ENCODE measurements at places on chromosomes 4 and X.

- DNase-seq = no peak
These were observed 201.1 kb upstream of the BCOR start for GRCh38 chrX:40298572-40299479.

DNA sequence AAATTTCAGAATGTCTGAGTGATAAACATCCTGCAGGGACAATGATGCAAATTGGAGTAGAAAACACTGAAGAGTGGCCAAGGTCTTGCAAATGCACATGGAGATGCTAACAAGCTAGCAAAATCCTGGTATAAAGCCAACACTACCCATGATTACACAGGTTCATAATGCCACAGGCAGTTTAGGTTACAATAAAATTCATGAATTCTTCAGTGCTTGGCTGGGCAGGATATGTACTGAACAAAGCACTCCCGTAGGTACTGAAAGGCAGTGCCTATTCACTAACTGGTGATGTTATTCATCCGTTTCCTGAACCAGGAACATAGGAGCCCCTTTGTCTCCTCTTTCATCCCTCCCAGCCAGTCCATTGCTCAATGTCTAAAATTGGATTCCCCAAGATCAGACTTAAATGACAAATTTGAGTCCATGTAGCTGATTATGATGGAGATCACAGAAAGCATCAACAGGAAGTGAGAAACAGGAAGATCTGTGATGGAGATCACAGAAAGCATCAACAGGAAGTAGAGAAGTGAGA is 244.5 kb downstream of the DMD start:
- DNase-seq = no peak

DNA sequence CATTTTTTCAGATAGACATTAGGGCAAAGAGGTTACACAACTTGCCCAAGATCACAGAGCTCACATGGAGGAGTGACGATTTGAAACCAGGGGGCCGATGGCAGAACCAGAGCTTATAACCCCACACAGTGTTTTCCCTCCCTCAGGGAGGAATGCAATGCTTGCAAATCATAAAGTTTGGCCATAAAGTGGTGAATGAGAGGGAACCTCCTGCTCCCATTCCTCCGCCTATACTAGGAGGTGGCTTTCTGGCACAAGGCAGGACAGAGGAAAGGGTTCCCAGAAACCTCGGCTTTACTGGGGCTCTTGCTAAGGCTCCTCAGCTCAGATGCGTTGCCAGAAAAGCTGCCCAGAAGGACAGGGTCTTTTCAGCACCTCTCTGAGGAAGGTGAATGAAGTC is 19.3 kb downstream of the TMEM154 start:
- DNase-seq = no peak

DNA sequence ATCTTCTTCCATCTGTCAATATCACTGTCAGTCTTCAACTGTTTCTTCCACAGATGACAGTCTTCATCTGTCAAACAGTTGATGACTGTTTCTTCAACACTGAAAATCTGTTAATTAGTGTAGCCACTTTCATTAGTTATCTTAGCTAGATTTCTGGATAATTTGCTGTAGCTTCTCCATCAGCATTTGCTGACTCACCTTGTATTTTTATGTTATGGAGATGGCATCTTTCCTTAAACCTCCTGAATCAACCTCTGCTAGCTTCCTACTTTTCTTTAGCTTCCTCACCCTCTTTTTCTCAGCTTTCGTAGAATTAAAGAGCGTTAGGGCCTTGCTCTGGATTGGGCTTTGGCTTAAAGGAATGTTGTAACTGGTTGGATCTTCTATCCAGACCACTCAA is 25.1 kb downstream of the USP53 start:
- DNase-seq = no peak

- DNase-seq = no peak
These were observed 21.1 kb downstream of the ACOX3 start for GRCh38 chr4:8419222-8420041.

DNA sequence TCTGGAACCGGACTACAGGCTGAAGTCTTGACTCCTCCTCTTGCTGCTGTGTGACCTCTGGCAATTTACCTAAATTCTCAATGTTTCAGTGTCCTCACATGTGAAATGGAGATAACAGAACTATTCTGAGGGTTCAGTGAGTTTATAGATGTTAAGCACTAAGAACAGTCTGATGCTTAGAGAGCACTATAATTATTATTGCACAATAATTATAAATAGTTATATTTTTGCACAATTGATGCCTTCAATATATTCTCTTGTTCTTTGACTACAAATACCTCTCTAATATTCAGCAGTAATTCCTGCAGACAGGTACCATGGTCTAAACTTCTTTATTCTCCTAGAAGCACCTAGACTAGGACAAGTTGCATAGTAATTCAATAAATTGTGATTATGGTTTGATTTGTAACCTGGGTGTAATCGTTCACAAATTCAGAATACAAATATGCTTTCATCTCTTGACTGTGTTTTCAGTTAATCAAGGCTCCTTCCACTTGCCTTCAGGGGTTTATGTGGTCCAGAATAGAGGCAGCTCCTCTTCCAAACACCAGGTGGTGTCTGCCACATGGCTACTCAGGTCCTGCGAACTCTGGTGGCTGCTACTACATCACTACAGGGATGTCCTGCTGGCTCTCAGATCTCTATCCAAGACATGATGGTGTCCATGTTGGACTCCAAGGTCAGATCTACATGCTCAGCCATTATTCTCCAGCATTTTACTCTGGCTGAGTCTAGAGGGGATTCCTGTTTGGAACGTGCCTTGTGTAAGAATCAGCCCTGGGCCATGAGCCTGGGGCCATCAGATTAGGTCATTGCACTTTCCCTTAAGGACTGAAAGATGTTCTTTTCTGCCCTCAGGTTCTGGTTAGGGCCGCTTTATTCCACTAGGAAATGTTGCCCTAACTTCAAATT is 103.4 kb downstream of the QRFPR start:
- no peak for DNase-seq

DNA sequence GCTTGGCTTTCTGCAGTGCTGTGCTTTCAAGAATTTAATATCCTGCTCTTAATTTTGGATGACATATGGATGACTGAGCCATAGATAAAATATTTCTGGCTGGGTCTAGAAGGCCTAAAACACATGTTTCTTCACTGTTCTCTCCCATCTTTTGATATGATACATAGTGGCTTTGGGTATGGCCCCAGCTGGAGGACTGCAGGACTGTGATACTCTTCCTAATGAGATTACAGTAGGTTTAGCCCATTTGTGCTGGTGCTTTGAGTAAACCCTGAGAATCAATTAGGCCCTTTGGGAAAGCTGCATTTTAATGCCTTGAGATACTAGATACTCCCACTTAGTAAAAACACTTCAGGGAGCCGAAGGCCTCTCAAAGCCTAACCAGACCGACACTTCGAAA is 38.0 kb downstream of the KIT start:
- DNase-seq = no peak

DNA sequence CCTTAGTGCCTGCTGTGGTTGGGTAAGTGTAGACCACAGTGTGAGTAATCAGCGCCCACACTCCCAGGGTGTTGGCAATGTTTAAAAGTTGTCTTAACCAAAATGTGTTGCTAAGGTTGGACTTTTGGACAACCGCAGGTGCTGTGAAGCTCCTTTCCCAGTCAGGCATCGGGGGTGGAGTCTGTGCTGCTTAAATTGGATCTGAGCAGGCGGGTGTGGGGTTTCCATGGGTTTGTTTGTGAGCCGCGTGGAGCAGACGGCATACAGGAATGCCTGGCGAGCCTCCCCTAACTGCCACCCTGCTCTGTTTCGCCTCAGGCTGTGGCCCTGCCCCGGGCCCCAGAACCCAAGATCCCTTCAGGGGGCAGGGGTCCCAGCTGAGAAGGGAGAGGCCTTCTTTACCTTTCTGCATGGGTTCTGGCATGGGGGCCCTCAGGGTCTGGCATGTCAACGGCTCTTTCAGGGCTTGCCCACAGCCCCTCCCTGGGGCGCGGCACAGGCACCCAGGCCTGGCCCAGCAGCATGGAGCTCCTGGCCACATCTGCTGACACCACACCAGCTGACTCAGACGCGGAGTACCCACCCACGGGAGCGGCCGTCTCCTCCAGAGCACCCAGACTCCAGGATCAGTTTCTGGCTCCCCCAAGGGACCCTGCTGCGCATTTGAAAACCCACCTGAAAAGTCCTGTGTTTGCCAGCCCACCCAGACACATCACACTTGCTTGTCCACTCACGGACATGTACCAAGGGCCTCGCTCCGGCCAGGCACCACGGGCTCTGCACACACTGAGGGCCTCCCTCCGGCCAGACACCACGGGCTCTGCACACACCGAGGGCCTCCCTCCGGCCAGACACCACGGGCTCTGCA is 5.1 kb upstream of the SPON2 start:
- DNase-seq = no peak

DNA sequence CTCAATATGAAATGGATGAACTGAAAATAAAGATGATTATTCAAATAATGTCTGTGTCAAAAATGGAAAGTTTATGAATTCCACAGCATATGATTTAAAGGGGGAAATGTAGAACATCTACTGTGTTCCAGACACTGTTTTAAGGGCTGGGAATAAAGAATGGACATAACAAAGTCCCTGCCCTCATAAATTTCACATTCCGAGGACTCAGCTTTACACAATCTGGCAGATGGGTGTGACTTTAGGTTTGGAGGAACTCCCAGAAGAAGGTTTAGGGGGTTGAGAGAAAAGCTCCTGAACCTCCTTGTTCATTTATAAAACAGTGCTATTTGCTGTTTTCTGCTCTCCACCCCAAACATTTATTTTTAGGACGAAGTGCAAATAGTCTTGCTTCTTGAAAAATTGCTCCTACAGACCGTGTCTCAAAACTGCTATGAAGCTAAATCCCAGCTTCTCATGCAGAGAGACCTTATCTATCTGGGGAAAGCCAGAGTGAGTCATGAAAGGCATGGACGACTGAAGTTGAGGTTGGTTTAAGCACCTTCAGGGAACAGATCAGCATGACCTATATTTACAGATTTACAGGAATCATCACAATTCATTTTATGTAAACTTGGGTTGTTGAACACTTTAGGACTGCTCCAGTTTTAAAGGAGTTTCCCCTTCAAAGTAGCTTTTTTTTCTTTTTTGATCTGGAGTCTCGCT is 184.3 kb downstream of the HS6ST2 start:
- DNase-seq = no peak

DNA sequence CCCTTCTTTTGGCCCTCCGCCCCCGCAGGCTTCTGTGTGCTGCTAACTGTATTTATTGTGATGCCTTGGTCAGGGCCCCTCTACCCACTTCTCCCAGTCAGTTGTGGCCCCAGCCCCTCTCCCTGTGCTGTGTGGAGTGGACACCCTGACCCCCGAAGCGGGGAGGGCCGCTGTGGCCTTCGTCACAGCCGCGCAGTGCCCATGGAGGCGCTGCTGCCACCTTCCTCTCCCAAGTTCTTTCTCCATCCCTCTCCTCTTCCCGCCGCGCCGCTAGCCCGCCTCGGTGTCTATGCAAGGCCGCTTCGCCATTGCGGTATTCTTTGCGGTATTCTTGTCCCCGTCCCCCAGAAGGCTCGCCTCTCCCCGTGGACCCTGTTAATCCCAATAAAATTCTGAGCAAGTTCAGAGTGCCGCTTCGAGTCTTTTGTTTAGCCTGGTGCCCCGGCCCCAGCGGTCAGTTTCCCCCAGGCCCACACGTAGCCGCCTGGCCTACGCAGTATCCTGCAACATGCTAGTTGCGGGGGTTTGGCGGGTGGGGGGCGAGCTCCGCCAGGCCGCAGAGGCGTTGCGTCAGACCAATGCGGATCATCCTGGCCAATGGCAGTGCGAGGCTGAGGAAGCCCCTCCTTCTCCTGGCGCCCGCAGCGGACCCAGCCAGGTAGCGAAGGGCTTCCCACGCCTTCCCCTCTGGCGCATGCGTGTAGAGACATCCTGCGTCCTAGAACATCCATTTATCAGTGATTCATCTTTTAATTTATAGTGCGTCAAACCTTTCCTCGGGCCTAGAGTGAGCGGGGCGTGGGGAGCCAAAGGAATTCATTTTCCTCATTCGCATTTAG is 5.6 kb upstream of the KANTR start:
- DNase-seq = no peak

DNA sequence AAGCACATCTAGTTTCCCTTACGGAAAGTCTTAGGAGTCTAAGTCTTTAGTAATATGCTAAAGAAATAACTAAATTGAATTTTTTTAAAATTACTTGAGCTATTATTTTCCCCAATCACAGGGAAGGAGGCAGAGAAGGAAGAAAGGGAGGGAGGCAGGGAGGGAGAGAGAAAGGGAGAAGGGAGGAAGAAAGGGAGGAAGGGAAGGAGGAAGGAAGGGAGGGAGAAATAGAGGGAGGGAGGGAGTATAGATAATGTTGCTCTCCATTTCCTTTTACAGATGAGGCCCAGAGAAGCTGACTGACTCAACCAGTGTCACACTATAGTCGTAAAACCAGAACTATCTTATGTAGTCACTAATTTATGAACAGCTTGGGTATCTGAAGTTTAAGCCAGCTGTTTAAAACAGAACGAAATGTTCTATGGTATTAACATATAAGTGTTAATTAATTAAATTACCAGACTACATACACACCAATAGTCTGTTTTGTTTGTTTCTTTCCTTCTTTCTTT is 14.6 kb downstream of the SH3RF1 start:
- DNase-seq = no peak

DNA sequence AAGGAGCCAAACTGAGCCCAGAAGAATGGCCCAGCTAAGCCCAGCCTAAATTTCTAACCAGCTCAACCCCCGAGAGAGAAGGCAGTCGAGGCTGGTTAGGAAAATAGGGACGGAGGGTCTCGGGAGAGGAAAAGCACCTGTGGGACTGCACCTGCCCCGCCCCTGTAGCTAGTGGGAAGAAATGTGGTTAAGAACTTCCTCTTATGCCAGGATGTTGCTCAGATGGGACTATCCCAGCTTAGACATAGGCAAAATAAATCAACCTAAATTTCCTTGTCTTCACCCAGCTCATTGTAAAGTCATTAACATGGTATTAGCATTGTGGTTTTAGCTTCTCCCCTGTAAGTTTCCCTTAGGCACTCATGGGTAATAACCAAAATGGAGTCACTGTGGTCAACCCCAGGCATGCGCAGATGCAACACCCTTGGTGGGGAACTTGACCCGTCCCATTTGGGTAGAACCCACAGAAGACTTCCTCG is 86.8 kb downstream of the ZNF718 start:
- no peak for DNase-seq

GRCh38 chr4:153025406-153025805 is 89.3 kb downstream of the FHDC1 start:
- DNase-seq = no peak

DNA sequence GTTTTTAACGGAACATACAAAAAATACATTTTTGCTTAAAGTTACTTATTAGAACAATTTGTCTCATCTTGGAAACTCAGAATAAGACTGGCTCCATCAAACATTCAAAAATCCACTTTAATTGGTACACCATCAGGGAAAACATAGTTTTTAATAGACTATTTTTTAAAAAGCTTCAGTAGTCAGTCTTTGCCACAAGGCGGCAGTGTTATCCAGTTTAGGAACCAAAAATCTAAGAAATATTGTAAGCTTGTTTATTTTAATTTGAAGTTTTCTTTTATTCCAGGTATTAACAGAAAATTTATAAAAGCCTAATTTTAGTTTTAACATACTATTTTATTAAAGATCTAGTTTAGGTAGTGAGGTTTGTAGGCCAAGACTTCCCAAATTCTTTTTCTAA is 107.7 kb downstream of the APOOL start:
- no peak for DNase-seq
